Panc1 (cell line): ENCODE measurements at places on chromosomes 2 and 18.

GRCh38 chr2:67782443-67782842, 280.4 kb downstream of the C1D start:
- no peak for DNase-seq

DNA sequence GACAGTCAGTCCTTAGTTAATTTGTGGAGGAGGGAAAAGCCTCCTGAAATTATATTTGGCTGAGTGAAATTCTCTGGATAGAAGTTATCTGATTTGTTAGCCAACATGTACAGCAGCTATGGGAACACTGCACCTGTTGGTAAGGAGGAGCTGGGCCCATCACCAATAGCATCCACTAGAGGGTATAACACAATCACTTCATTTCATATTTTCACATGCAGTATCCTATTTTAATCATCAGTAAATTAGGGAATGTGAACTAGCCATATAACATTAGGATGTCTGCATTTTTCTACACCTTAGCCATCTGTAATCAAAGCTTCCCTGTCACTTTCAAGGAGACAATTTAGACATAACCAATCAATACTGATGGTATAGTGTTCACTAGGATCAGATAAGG, 818.4 kb upstream of the CDH2 start:
- no peak for DNase-seq

GRCh38 chr2:120625865-120626560, 109.7 kb upstream of the GLI2 start:
- DNase-seq, result no peak

DNA sequence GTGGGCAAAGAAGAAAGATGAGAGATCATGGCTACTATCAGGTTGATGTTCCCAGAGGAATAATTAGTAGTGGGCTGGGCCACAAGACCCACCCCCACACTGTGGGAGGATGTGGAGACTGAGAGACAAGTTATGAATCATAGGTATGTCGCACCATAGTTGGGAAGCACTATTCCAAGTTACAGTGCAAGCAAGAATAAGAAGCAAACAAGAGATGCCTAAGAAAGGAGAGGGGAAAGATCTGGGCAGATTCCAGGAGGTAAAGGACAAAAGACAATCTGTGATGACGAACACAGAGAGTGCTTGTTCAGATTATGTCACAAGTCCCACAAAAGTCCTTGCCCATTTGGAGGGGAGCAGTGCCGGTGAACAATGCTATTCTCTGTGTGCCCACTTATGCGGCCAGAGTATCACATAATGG, 56.6 kb downstream of the FAM228A start:
- DNase-seq, result no peak

GRCh38 chr2:152055366-152056108, 43.3 kb downstream of the CACNB4 start:
- DNase-seq, result no peak

- no peak for DNase-seq
These were observed 479.9 kb upstream of the FANCL start for GRCh38 chr2:58720770-58721697.

DNA sequence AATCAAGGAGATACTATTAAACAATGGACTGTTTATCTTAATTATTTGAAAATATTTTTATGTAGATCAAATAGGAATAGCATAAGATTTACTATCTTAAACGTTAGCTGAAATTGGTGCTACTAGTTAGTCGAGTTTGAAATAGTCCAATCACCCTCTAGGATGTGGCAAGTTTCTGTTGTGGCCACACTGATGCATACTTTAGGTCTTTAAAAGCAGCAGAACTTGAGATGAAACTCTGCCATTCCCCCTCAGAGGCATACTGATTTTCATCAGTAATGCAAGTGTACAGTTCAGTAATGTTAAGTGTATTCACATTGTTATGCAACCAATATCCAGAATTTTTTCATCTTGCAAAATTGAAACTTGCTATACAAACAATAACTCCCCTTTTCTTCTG, 151.8 kb downstream of the SLC4A10 start:
- no peak for DNase-seq

GRCh38 chr2:240465268-240465764, 29.9 kb downstream of the GPC1 start:
- no peak for DNase-seq

DNA sequence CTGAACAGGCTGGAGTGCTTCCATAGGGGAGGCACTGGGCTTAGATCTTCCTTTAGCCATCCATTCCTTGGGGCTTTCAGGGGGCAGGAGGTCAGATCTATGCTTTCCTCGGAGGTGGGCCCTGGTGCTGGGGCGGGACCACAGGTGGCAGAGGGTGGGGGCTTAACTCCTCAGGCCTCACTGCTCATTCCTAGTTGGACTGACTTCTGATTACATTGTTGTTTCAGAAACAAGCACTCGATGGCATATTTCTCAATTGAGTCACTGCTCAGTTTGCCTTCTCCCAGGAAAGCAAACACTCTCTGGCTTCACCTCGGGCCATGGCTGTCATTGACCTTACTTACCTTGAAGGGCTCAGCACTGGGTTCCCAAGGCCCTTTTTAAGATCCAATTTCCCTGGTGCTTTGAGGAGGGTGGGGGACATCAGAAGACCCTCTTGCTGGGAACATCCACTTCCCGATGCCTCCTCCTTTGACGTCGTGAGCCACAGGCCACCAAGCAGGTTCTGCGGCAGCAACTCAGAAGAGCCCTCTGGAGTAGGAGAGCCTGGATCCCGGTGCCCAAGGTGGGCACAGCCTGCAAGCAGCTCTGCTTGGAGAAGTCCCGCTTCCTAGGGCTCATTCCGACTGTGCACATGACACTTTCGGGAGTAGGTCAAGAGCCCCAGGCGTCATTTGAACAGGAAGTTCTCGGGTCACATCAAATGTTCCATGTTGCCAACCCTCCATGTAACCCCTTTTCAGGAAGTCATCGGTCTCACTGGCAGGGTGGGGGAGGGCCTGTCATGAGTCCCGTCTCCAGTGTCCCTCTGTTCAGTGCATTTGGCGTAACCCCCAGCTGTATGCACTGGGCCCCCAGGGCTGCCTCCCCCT, 40.6 kb downstream of the SDC1 start:
- DNase-seq, result no peak

DNA sequence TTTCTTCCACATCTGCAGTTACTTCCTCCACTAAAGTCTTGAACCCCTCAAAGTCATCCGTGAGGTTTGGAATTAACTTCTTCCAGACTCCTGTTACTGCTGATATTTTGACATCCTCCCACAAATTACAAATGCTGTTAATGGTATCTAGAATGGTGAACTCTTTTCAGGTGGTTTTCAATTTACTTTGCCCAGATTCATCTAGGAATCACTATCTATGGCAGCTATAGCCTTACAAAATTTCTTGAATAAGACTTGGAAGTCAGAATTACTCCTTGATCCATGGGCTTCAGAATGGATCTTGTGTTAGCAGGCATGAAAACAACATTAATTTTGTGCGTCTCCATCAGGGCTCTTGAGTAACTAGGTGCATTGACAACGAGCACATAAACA, 19.9 kb downstream of the EPAS1 start:
- DNase-seq, result no peak

- DNase-seq, result no peak
These were observed 16.9 kb downstream of the GPR55 start for GRCh38 chr2:230908092-230908594.

- no peak for DNase-seq
These were observed 99.0 kb upstream of the ID2 start for GRCh38 chr2:8582651-8583399.

DNA sequence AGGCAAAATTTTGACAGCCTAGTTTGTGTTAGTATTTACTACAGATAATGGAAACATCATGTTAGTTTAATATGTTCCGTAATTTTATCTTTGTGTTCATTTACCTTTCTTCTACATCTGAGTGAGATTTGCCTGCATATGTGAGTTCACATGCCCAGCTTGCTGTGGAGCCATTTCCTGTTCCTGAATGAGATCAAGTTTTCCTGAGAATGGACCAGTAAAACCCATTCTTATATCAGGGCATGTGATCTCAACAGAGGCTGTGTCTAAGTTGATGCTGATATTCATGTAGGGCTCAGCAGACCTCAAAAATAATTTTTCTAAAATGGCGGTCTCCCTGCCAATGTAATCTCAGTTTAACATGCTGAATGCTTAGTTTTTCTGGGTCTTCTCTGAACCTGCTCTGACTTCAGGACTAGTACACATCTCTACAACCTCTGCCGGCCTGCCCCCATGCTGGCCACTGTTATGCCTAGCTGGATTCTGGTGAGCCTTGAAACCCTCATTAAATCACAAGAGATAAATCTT, 1.0 kb downstream of the IL1A start:
- no peak for DNase-seq

DNA sequence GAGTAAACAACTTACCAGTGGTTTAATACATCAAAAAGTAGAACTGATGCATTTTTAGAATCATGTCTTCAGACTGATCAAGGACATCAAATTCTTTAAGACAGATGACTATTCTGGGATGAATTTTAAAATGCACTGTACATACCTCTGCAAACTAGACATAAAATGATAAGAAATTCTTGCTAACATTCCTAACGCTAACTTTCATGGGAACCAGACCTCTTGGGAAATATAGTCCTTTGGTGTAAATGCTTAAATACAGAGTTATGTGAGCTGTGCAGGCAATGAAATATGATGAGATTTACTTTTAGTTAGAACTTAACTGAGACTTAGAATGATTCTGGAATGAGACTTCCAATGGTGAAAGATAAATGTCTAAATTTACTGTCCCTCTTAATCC, 562.0 kb downstream of the NR4A2 start:
- DNase-seq, result no peak

DNA sequence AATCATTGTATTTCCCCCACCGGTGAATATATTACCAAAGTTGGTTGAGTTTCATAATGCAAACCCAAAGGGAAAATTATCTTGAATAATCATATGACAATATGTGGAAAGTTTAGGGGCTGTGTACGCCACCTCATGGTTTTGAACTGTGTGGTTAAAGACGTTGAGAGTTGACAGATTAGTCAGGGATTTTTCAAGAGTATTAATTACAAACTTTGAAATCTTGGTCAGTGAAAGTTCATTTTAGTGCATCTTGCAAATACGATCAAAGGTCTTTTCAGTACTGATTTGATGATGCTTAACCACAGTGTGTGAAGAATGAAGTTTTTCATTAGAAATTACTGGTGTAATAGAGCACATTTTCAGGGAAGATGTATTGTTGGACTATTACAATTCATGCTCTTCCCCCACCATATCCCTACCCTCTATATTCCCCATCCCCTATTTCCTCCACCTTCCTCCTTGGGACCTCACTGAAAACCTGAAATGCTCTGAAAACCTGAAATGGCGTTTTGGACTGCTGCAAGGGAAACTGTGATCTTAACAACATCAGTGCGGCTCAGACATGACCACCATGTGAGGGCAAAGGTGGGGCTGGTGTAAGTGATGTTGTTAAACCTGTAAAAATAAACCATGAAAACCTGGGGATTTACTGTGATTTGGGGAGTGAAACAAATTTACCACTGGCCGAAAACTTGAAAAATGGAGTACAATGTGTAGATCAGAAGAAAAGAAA, 4.5 kb upstream of the BCL2L11 start:
- no peak for DNase-seq

DNA sequence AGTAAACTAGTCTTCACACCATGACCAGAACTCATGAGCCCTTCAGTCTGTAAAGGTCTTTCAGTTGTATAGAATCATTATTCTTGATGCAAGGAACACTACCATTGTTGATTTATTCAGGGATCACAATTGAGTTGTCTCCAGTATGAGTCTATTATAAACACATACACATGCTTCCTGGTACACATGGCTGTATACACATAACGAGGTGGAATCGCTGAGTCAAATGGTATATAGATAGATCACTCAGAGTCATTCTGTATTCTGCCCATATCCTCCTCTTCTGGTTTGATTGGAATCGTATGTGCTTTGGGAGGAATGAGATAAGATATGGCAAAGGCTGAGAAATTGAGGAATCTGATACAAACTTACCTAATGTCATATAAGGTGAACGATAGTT, 216.0 kb downstream of the UBE2E3 start:
- no peak for DNase-seq

DNA sequence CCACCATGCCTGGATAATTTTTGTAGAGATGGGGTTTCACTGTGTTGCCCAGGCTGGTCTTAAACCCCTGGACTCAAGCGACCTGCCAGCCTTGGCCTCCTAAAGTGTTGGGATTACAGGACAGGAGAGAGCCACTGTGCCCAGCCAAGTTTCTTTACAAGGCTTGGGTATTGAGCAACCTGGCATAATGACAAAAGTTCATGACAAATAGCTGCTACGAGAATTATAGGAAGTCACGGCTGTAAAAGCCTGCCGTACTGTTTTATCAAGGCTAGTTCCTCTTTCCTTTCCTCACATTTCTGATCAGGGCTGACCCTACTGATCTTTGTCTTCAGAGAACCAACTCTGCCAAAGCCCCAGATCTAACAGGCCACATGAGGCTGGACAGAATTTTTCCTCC, 490.4 kb upstream of the SPRED2 start:
- no peak for DNase-seq

DNA sequence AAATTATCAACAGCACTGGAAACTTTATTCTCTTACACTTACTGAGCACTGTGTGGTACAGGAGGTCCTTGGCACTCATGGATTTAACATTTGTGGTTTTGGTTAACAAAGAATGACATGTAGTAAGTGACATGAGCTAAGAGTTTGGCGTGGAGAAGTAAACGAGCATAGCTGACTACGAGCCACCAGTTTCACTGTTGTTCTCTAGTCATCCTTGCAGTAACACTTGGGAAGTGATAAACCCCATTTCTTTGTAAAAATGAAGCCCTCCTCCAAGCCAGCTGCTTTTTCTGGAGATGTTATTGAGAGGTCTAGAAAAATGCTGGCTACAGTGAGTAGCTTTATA, 32.7 kb downstream of the QPCT start:
- DNase-seq, result no peak

- no peak for DNase-seq
These were observed 713.4 kb downstream of the LRRTM4 start for GRCh38 chr2:76808732-76809131.

GRCh38 chr18:22337833-22338232, 79.9 kb downstream of the CTAGE1 start:
- DNase-seq, result no peak

DNA sequence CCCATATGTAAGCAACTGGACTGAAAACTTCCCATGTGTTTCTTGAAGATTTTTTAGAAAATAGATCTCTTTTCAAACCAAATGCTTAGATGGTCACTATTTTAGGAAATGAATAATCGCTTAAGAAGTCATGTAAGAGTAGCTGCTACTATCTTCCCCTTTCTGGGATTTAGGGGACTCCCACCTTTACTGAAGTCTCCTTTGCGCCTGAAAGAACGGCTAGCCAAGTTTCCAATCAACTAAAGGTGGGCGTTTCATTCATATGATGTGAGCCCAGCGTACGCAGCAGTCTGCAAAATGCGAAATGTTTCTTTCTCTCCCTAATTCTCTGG, 1.1 kb downstream of the DIPK1C start:
- DNase-seq, result no peak
